Temporal lobe (tissue), 4 donors: ENCODE measurements at places on chromosomes 5 and 9. TPM values are rescaled to one million over a fixed set of nuclear protein-coding genes. Genes with fewer than 3 reads are reported as not detected.

IL3 gene
- total RNA-seq: not detected

OLFML2A gene
- 3.2 TPM for total RNA-seq

PTGS1 gene
- total RNA-seq: 0.49 TPM

CCL27 gene
- total RNA-seq: 0.25 TPM

AGXT2 gene
- not detected for total RNA-seq
